ENCODE measurements at places on chromosomes 6 and 20.

DNA sequence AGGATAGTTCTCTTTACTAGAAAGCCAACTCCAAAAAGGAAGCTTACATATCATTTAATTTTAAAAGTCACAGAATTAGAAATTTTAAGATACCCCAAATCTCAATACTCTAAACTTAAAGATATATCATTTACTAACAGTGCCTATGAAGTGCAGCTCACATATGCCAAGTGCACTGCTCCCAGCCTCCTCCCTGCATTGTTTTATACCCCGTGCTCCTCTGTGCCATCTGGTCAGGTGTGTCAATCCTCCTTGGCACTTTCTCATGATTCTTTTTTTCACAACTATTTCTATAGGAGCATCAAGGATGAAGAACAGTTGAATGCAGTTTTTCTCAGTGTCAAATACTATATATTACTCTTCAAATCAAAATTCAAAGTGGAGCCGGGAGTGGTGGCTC, 8.8 kb downstream of the MAP7 start:
- no peaks in the 10 kb centered on the region for H3K4me1 ChIP-seq
- no peaks in the 10 kb centered on the region for H3K27me3 ChIP-seq
- H3K4me3 ChIP-seq: no peak overlapping the region
- no peak overlapping the region for H3K27ac ChIP-seq

DNA sequence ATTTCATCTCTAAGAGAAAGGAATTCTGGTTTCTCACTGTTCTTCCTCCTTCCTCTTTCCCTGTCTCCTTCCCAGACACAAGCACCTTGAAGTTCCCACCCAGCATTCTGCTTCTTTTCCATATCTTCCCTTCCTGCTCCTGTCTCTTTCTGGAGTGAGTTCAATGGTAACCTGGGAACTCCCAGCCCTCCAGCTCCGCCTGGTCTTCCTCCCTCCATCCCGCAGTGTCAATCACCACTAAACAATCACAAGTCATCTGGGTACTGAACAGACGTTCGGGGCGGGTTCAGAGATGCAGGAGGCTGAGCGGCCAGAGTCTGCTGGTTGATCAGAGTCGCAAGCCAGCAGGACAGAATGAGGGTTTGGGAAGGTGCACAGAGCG, 7.7 kb downstream of the TTBK1 start:
- DNase-seq: no peak
- peaks cover 17% of the 10 kb centered on the region for H3K4me1 ChIP-seq
- H3K27me3 ChIP-seq: no peaks in the 10 kb centered on the region
- H3K36me3 ChIP-seq: no peaks in the 10 kb centered on the region
- H3K27ac ChIP-seq: no peak overlapping the region

DNA sequence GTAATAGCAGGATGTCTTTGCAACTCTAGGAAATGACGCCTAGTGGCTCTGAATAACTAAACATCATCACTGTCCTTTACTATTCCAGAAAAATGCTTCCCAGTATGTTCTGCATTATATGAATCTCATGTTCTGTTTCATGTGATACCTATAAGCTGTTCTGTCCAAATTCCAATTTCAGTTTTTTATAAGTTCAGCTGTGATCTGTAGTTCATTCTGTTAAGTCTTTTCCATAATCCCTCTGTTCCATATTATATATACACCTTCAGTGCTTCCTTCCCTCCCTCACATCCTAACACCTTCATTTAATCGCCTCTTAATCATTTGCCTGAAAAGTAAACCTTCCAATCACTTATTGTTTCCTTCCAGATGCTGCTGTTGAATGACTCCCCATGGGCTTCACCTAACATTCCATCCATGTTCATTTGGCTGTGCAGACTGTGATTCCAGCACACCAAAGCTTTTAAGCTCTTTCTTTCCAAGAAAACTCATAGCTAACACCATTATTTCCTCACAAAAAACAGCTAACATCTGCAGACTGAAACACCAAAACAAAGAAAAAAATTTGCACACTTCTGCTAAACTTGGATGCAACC, 18.6 kb downstream of the HMGCLL1 start:
- H3K36me3 ChIP-seq: no peaks in the 10 kb centered on the region
- no peak for DNase-seq
- H3K4me3 ChIP-seq: no peak overlapping the region
- H3K27me3 ChIP-seq: no peaks in the 10 kb centered on the region
- H3K27ac ChIP-seq: no peak overlapping the region

DNA sequence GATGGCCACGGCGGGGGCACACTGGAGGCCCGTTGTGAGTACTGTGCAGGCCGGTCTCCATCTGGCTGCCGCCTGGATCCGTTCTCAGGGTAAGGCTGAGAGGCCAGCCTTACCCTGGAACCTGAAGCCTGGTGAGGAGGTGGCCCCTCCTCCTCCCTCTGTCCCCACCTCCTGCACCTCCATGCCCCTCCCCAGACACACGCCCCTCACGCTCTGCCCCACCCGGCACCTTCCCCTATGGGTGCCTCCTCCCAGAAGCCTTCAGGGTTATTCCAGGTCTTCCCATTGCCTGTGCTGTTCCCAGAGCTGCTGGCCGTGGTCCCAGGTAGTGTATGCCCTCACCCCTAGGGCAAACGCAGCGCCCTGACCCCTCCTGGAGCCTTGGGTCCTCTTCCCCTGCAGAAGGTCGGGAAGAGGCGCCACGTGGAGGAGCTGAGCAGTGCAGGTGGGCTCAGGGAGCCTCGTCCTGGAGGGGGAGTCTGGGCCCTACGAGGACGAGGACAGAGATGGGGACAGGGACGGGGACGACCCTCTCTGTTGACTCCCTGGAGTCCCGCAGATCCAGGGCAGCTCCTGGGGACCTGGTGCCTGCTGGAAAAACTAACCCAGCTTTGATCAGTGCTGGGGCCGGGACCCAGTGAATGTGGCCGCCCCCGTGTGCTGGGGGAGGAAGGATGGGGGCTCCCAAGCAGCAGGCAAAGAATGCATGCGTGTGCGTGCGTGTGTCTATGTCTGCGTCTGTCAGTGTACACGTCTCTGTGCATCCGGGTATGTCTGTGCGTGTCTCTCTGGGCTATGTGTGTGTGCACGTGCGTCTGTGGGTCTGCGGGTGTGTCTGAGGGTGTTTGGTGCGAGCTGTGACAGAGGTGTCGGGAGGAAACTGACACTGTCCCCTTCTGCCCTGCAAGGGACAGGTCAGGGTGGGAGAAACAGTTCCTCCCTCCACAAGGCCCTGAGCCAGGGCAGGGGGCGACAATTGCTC, 8.2 kb upstream of the HRH3 start:
- peaks cover 15% of the 10 kb centered on the region for H3K27me3 ChIP-seq
- H3K4me3 ChIP-seq: no peak overlapping the region
- no peaks in the 10 kb centered on the region for H3K4me1 ChIP-seq
- no peak for DNase-seq

DNA sequence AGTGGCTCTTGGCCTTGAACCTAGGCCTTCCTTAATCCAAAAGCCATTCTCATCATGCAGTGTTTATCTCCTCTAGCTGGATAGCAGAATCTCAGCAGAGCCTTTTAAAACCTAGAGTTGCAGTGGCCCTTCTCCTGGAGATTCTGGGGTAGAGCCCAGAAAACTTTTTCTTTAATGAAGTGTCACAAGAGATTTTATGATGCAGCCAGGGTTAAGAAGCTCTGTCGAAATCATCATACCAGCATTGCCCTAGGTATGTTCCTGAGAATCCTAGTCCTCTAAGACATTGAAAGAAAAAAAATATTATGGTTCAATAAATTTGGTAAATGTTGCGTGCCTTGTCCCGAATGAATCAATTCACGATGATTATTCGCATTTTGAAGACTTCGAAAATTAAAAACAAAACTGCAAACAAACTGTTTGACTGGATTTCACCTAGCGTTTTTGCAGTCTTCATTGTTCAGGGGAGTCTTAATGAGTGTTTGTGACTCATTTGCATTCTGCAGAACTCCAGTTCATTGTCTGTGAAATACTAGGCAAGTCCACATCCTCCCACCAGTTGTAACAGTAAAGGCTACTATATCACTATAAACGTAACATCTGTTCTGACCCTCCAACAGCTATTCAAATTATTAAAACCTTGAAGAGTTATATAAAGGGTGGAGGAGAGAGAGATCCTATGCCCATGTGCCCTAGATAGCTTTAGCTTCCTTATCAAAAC, 198.6 kb downstream of the UST start:
- H3K4me1 ChIP-seq: peaks cover 18% of the 10 kb centered on the region
- H3K4me3 ChIP-seq: no peak overlapping the region
- H3K27me3 ChIP-seq: no peaks in the 10 kb centered on the region
- no peak overlapping the region for H3K27ac ChIP-seq

Measured in esophagus muscularis mucosa (tissue), 4 donors.